ENCODE measurements at places on chromosomes 4 and X.
A peak's percentile ranks its signal among the peaks of the same experiment; 100 is the strongest.

DNA sequence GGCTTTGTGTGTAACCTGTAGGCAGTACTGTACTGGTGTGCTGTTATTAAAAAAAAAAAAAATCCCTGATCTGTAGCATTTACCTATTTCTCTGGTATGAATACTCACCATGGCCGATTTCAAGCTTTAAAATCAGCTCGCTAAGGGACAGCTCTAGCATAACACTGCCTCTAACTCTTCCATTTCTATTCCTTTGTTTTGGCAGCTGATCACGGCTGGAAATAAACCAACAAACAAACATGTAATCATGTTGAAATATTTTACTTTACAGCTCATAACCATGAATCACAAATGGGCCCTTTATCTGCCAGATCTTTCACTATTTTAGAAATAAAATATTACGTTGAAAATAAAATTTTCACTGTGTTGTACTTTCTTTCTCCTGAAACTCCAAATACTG, 60.5 kb upstream of the IL15 start:
- no peak for DNase-seq

- DNase-seq, result no peak
Measured at GRCh38 chr4:30818541-30818940, 98.4 kb downstream of the PCDH7 start.

DNA sequence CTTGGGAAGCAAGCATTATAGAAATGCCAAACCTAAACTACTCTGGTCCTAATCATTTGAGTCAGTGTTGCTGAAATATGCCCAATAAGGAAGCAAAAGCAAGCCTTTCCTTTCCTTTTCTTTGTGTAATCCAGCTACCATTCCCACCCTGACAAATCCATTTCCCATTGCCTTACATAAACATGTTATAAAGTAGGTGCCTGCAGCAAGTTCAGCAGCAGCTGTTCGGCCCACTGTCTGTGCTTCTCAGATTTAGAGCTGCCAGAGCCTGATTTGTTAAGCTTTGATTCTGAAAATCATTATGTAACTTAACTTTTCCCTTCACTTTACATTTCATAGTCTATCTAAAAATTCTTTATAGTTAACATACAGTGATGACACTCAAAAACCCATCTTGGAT, 148.6 kb downstream of the EPHA5 start:
- no peak for DNase-seq

DNA sequence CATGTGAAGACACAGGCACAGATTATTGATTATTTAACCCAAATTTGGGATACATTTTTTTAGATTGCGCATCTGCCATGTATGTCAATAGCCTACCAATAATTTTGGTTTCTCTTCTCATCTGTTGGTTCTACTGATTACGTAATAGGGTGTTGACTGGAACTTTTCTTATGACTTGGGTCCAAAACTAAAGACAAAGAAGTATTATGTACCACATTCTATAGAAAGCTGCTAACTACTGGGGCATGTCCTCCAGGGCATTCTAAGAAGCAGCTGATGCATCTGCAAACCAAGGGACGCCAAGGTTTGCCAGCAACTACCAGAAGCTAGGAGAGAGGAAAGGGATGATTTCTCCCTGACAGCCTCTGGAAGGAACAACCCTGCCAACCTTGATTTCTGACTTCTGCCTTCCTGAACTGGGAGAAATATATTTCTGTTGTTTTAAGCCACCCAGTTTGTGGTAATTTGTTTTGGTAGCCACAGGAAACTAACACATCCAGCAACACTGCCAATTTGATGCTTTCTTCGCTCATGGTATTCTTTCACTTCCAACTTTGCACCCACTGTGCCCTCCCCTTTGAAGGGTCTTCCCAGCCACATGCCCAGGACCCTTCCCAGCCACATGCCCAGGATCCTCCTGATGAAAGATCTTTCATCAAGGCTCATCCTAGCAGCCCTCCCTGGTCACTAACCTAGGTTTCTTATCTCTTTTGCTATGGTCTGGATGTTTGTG, 15.9 kb upstream of the TLR1 start:
- no peak for DNase-seq

GRCh38 chrX:152428120-152428519, 23.0 kb downstream of the GABRA3 start:
- no peak for DNase-seq

GRCh38 chrX:11337292-11338009, 44.2 kb downstream of the AMELX start:
- DNase-seq, result no peak

- DNase-seq, result no peak
Measured at GRCh38 chr4:187127456-187127855, 403.8 kb upstream of the FAT1 start.

DNA sequence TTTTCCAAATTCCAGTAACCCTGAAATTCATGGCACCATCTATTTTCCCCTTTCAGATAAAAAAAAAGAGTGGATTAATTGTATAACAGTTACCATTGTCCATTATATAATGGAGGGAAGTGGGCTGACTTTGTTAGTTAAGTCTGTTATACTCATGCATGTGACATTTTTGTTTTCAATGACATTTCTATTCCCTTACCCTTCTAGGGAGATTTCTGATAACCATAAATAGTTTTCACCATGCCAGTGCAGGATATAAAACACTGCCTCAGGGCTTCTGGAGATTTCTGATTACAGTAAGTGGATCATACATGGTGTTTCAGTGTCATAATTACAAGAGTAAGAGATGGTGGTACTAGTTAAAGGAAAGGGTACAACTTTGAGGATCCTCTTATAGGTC, 45.5 kb downstream of the SUPT20HL1 start:
- DNase-seq, result no peak

- no peak for DNase-seq
Measured at GRCh38 chr4:48139691-48140090, 5.6 kb upstream of the TXK start.

- no peak for DNase-seq
Measured at GRCh38 chr4:74638001-74638400, 156.3 kb downstream of the BTC start.

DNA sequence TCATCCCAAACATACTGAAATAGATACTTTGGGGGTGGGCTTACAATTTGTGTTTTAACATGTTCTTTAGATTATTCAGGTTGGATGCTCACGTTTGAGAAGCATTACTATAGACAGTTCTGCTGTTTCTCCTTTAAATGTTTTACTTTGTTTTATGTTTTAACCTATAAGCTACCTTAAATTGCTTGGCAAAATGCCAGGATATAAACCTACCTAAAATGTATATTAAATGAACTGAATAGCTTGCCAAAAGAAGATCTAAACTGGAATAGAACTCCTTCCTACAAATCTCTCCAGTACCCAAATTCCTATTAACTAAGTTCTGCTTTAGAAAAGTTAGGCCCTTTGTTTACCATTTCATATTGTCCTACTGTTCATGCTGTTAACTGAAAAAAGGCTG, 124.4 kb downstream of the TBX22 start:
- DNase-seq, result no peak

GRCh38 chrX:9315086-9315485, 149.8 kb upstream of the TBL1X start:
- no peak for DNase-seq

DNA sequence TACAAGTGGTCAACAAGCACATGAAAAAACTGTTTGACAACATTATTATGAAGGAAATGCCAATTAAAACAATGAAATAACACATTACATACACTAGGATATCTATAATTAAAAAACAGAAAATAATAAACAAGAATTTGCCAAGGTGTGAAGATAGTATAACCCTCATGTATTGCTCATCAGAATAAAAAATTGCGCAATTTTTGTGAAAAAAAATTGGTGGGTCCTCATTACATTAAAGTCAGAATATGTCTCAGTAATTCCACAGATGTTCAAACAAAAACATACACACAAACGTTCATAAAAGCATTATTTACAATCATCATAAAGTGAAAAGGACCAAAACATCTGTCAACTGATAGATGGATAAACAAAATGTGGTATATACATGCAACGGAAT, 63.0 kb upstream of the AR start:
- no peak for DNase-seq

DNA sequence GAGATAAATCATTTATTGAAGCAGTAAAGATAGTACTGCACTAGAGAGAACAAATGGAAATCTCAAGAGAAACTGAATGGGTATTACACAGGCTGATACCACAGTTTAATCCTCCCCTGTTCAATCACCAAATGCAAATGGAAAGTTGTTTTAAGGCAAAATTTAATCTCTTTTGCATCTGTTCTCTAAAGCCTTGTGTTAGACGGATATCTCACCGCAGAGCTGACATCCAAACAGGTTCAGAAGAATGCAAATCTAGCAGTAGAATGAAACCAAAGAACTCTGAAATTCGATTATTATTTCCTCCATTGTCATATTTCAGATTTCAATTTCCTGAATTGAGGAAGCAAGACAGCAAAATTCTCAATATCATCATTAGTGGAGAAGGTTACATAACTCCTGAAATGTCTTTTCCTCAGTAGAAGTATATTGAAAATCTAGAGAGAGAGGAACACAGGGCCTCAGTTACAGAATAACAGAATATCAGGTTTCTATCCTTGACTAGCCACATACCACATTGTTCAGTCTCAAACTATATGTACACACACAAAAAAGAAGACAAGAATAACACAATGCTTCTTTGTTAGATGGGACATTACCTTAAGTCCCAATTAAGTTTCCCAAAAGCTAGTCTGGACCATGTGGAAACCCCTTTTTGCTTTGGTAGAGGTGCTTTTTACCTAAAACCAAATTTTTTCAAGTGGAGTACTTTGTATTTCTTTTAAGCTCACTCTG, 94.1 kb upstream of the BANK1 start:
- no peak for DNase-seq

- no peak for DNase-seq
Measured at GRCh38 chr4:71074452-71075299, 81.2 kb downstream of the DCK start.

DNA sequence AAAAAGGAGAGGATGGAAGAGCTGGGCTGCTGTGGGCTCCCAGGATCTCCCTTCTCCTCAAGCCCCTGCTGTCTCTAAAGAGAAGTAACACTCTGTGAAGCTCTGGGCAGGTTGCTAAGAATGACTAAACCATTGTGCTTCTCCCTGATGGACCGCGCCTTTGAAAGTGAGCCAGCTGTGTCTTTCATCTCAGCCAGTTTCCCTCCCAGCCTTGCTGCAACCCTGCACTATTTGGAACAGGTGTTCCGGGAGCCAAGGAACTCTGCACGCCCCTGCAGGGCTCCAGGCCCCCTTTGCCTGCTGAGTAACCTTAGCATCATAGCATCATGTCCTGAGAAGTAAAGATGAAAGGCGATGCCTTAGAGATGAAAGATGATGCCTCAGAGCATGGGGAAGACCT, 39.7 kb downstream of the SMIM20 start:
- DNase-seq, result no peak

GRCh38 chr4:8000721-8001491, 61.2 kb upstream of the AFAP1 start:
- DNase-seq, result no peak

- no peak for DNase-seq
Measured at GRCh38 chrX:13123247-13123856, 78.9 kb upstream of the FAM9C start.

DNA sequence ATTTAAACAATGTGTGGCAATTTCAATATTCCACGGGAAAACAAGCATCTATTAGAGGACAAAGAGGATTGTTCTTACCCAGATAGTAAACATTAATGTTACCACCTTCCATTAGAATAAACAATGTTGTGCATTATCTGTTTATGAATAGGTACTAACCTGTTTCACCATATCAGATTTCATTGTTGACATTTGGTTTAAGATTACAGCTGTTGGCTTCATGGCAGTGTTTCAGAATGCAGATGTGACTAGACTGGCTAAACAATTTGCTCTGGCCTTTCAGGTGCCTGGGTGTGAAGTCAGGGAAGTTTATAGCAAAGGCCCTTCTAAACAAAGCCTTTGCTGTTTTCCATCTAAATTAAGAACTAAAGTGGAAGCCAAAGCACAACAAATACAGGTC, 464.7 kb upstream of the FAM47C start:
- no peak for DNase-seq

- no peak for DNase-seq
Measured at GRCh38 chr4:151934766-151935165, 174.0 kb upstream of the GATB start.

- no peak for DNase-seq
Measured at GRCh38 chr4:147773261-147774184, 41.6 kb downstream of the ARHGAP10 start.

DNA sequence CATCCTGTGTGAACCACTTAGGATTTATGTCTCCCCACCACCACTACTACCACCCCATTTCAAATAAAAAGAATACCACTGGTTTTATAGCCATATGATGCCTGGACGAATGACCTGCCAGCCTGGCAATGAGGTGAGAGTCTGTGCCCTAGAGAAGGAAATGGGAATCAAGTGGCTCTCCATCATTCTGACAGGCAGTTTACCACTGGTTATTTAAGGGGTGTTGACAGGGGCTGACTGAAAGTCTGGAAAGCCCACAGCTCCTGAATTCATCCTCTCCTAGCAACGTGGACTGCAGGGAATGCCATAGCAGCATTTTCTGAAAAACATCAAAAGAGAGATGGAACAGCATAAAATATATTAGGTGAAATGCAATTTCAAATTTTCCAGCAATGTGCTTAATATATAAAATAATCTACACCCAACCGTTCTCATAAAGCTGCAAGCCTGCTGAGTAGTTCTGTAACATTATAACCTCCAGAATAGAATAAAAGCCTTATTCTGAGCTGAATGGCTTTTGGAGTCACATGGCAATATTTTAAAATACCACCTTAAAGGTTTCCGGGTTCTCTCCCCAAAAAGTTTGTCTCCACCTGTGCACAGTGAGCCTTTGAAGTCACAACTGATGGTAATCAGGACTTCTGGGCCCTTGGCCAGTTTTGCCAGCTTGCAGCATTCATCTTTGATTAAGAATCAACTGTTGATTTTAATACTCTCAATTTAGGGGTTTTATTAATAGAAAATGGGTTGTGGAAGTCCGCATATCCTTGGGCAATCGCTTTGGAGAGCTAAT, 121.5 kb downstream of the DCTD start:
- peak; percentile 51 for DNase-seq

- no peak for DNase-seq
Measured at GRCh38 chr4:186030399-186030775, 38.6 kb upstream of the TLR3 start.

GRCh38 chr4:150990250-150990649, 24.8 kb downstream of the LRBA start:
- no peak for DNase-seq

DNA sequence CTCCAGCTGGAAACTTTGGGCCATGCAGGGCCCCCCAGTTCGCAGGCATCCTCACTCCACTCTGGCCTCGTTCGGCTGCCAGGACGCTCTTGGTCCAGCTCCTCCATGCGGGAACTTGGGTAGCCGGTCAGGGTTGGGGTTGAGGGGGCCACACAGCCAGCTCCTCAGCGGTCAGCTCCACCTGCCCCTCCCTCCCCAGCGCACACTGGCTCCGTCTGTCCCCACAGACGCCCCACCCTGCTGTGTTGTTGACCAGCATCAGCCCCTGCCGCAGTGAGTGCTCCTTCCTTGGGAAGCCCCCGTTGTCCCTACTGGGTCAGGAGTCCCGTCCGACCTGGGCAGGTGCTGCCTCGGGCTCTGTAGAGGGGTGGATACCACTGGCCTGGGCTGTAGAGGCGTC, 5.8 kb downstream of the FGFRL1 start:
- no peak for DNase-seq

- DNase-seq, result no peak
Measured at GRCh38 chr4:107858158-107858742, 33.5 kb downstream of the SGMS2 start.

GRCh38 chr4:80015407-80016189, 57.4 kb downstream of the ANTXR2 start:
- DNase-seq, result no peak
